ENCODE measurements at places on chromosomes 5 and 9.

- DNase-seq: no peak
Observed at GRCh38 chr9:92794426-92794825, 29.8 kb upstream of the BICD2 start.

DNA sequence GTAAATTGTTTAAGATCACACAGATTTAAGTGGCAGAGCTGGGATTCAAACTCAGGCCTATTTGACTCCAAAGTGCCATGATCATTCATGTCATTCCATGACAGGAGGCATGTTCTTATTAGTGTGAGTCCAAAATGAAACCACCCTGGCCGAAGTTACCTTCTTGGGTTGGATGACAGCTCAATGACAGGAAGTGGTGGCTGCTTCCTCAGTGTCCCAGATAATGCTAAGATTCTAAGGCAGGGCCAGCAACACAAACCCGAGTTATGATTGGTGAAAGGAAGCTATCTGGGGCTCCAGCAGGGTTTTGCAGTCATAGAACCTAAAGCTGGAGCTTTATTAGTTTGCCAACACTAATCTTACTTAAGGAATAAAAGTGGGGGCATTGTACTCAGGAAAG is 340.4 kb downstream of the SLIT3 start:
- DNase-seq: no peak

- DNase-seq: no peak
Observed at GRCh38 chr9:21119093-21119770, 22.4 kb downstream of the IFNW1 start.

- DNase-seq: no peak
Observed at GRCh38 chr9:19920401-19920800, 131.6 kb upstream of the SLC24A2 start.

Data from NK-92 treated with Interleukin-12 subunit alpha and Interleukin-12 subunit beta, amount 100 ng/mL, for 24 hours (cell line).